Kidney glomerular epithelial cell (primary cell): ENCODE measurements at places on chromosomes 6 and 20.

DNA sequence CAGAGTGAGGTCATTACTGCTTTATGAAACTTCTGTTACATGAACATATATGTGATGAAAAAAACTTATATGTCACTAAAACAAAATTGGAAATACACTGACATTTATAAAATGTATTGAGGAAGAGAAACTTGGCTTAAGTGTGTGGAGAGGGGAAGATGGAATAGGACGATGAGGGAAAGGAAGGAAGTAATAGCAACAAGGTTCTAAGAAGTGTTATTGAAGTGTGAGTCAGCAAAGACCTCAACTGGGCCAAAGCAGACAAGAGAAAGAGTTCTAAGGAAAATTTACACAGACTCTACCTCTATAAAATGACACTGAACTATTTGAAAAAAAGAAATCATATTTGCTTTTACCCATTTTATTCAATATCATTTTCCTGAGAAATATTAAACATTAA is 38.3 kb downstream of the SNX3 start:
- no peak for DNase-seq

DNA sequence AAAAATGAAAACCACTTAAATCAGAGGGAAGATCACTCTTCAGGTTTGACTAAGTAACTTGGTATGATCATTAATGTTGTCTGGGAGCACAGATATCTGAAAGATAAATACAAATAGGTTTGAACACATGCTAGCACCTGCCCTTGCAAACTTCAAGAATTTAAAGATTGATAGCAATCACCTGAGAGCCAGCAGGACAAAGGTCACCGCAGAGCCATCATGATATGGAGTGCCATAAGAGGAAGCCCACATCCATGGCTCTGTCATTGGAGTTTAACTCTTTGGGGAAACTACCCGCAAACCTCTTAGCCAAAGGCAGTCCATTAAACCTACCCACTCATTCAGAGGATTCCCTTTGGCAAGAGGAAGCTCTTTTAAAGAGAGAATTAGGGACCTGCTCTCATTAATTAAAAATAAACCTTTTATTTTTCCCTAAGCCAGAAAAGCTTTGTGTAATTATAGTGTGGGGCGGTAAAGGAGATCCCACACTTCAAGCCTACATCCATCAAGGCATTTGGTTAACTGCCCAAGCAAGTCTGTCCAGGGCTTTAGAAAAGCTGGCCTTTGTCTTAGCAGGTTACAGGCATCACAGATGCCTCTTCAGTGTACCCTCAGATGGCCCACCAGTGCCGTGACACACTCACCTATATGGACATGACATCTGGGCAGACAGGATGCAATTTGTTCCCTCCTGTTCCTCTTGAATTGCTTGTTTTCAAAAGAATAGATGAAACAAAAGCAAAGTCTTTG is 73.0 kb downstream of the SASH1 start:
- no peak for DNase-seq

- DNase-seq = no peak
These were observed 1.2 kb downstream of the DNMT3B start for GRCh38 chr20:32763202-32764004.

DNA sequence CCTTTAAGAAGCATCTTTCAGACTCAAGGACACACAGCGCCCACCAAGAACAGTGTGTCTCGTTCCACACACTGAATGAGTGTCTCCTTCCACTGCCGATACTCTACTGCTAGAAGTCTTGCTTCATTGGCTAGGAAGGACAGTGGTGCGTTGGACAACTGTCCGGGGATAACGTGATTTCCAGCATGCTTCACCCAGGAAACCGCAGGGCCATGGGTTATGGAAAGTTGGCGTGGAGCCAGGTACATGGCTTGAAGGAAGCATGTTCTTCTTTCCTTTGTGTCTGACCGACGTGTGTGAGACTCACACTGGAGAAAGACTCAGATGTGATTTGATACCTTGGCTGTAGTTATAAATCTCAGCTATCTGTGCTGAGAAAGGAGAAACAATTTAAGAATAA is 73.2 kb downstream of the SMOC2 start:
- DNase-seq = no peak

DNA sequence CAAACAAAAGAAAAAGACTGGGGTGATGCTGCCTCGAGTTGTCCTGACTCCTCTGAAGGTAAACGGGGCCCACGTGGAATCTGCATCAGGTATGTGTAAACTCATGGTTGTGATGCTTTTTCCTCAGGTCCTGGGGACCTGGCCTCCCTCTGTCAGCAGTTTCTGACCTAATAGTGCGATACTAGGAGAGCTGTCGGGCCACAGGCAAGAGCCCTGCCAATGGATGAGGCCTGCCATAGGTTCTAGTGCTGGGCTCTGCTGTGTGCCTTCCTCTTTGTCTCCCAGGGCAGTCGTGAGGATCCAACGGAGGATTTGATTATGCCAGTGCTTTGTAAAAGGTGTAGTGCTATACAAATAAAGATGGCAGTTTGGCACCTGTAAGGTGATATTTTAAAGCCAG is 71.2 kb downstream of the ASXL1 start:
- DNase-seq = no peak

DNA sequence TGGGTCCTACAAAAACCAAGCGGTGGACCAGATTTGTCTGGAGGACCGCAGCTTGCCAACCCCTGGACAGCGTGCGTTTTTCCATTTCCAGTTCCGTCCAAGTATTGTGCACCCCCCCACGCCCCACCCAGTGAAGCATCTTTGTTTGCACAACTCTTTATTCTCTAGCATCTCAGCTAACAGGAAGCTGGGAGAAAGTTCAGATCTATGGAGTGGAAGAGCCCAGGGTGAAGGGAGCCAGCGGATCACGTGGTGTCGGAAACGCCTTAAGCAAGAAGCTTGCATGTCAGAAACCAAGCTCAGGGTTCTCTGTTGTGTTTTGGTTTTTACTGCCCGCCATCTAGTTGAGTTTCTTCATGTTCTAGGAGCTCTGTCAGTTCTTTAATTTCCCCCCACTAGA is 29.9 kb downstream of the ARID1B start:
- DNase-seq = no peak

DNA sequence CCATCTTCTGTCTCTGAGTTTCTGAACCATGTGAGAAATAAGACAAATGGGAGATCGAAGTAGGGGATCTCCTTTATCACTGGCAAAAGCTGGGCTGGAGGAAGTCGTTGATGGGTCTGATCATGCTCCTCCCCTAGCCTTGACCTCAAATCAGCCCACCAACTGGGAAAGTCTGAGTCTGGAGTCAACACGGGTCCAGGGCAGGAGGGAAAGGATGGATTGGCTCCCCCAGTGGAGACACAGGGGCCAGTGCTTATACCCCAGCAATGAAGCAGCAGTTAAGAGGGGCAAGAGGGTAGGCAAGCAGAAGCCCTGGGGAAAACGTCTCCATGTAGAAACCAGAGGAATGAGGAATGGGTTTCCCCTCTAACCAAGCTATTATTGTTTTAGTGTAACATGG is 152.6 kb downstream of the TBC1D7 start:
- no peak for DNase-seq

DNA sequence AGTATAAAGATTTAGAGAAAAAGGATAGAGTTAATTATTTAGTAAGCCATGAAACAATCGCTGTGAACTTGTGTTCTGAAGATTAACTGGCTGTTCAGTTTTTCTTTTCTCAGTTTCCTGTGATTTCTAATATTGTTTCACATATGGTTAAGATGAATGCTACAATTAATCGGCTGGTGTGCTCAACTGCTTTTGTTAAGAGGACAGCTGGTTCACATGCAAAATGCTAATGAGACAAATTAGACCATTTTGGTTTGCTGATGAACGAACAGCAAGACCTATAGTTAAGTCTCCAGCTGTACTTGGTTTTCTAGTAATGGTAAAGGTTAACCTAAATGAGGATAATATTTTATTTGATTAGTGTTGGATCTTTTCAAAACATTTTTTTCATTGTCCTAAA is 10.8 kb upstream of the NHSL1 start:
- DNase-seq = no peak

DNA sequence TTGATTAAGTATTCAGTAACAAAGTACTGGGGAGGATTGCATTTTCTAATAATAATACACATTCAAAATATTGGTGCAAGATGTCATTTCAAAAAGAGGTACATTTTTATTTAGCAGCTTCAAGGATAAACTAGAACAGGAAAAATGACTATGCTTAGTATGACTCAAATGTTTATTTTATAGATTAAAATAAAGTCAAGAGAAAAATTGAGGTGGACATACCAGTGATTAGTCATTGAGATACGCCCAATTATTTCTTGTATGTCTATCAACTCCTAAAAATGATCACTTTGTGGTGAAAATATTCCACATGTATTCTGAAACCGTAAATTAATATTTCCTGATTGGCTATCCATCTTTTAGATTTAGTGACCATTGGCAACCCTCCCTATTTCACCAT is 96.7 kb downstream of the PHF3 start:
- no peak for DNase-seq

DNA sequence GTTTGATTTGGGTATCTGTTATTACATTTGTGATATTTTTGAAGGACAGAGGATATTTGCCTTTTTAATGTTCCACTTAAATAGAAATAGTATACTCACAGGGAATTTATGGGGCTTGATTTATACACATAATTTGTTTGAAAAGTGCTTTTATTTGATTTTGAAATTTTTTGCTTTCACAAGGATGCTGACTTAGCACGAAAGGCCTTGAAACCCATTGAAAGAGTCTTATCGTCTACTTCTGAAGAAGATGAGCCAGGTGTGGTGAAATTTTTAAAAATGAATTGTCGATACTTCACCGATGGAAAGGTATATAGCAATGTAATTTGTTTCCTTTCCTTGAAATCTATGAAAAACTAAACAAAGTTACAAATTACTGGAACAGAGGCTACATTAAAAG is 74.3 kb upstream of the HINT3 start:
- DNase-seq = no peak

DNA sequence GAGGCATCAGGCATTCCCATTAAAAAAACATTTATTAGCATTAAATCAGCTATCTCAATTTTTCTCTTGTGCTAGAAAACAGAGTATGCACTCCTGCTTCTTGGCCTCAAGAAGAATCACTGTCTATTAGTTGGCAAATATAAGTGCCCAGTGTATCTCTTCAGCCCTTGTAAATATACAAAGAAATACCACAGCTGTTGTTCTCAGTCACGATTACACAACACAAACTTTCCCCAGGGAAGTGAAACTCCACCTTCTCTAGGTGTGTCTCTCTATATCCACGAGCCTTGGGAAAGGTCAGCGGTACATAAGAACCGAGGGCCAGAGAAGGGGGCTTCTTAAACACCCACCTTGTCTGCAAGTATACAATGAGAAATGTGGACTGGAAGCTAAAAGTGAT is 194.7 kb downstream of the PKHD1 start:
- DNase-seq = no peak

DNA sequence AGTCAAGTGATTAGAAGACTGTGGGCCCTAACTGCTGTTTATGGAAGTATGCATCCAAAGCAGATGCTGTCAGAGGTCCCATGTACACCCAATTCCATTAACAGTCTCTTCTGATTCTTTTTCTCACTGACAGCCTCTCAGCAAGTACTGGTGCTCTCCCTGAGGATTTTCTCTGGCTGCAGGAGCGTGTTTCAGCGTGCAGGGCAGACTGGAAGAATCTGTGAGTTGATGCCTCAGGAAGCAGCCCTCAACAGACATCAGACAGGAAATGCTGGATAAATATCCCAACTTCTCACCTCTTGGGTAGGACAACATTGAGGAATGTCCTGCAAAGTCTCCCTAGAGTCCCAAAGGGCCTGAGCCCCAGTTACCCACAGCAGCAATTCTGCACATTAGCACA is 40.8 kb downstream of the ANKEF1 start:
- DNase-seq = no peak

DNA sequence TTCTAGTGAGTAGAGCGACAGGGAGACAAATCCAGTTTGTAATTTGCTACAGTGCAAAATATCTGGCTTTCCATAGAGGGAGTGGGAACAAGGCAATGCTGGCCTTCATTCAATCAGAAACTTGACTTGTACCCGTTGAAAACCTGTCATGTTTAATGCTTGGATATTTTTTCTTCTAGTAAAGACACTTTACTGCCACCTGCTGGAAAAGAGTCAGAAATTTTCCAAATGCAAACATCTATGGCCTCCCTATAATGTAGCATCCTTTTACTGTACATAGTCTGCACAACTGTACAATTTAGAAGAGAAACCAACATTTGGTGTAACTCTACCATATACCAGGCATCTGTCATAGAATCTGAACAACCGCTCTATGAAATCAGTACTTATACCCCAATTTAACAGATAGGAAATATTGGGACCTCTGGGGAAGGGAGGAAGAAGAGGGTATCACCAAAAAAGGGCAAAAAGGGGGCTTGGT is 16.7 kb upstream of the TBC1D20 start:
- DNase-seq = peak; percentile 48

GRCh38 chr20:40942006-40942405 is 86.6 kb upstream of the TOP1 start:
- DNase-seq = no peak

DNA sequence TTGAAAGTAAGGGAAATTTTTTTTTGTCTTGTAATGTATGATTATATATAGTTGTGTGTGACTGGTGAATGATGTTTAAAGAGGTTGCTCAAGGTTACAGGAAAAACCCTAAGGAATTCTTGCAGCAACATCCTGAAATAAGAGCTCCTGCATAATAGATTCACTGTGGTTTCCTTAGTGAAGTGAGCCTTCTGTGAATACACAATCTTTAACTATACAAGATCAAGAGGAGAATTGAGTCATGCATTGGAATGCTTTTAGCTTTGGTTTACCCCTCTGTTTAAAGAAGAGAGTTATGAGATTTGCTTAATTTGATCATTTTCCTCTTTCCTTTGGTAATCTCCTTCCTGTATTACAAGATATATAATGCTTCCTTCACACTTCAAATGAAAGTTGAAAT is 141.6 kb upstream of the EYA4 start:
- DNase-seq = peak; percentile 93

GRCh38 chr6:135053406-135053805 is 1.2 kb downstream of the HBS1L start:
- no peak for DNase-seq

GRCh38 chr20:18615020-18615650 is 27.3 kb downstream of the DTD1 start:
- no peak for DNase-seq

GRCh38 chr6:71419217-71420094 is 130.8 kb downstream of the OGFRL1 start:
- peak; percentile 30 for DNase-seq

DNA sequence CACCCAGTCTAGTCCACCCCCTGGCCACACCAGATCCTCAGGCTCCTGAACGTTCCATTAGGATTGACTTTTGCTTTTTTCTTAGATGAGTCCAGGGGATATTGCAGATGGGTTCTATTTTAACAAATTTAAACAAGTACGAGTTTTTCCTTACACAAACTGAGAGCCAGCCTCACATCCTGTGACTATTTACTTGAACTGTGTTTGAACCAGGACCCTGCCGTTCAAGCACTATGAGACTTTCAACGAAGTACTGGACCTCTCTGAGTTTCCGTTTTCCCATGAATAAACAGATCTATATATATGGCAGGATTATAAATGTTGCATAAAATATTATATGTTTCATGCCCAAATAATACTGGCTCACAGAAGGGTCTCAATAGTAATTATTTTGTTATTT is 1.4 kb upstream of the METTL24 start:
- DNase-seq = no peak
